NCI-H1092 (cell line): ENCODE measurements at places on chromosomes 7 and 10.

- DNase-seq: no peak
These were observed 171.3 kb upstream of the ITGB1 start for GRCh38 chr10:33129141-33129995.

GRCh38 chr7:148905093-148905666 lies 21.1 kb upstream of the EZH2 start:
- DNase-seq: no peak

DNA sequence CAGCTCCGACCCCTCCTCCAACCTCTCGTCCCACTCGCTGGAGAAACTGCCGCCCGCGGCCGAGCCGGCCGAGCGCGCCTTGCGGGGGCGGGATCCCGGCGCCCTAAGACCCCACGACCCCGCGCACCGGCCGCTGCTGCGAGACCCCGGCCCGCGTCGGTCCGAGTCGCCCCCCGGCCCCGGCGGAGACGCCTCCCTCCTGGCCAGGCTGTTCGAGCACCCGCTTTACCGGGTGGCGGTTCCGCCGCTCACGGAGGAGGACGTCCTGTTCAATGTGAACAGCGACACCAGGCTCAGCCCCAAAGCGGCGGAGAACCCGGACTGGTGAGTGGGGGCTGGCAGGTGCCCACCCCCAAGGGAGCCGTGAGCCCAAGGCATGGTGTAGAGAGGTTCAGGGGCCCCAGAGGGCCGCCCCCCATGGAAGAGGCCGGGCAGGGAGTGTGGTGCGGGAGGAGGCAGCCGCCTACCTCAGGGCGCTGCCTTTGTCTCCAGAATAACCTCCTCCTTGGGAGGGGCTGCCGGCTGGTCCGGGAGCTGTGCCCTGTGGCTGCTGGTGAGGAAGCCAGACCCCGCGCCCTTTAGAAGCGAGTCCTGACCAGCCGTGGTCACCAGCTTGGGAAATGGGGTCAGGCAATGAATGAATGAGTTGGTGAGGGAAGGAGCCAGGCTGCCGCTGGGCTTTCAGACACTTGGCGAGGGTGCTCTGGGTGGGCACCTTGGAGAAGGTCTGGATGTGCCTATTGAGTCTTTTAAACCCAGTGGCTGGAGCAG lies 1.3 kb downstream of the FAM20C start:
- no peak for DNase-seq

DNA sequence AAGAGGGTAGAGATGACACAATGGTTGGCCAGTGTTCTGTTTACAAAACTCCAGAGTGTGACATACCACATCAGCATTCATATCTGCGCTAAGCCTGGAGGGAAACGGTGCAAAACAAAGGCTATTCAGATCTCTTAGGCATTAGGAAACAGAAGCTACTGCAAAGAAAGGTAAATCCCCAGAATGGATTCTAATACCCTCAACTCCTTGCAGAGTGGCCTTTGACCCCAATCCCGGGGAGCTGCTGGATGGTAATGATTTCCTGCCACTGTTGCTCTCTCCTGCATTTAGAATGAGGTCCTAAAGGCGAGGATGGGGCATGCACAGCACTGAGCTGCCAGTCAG lies 65.2 kb downstream of the AOAH start:
- no peak for DNase-seq

- peak; percentile 47 for DNase-seq
These were observed 14.9 kb upstream of the CPA5 start for GRCh38 chr7:130329681-130330080.

- DNase-seq: no peak
These were observed 95.0 kb downstream of the CDCA7L start for GRCh38 chr7:21850531-21851285.
